HT-29 (cell line): ENCODE measurements at places on chromosomes 3 and 15. TPM values are rescaled to one million over a fixed set of nuclear protein-coding genes. Genes with fewer than 3 reads are reported as not detected.

RHCG gene
- not detected in 2 replicates for total RNA-seq

PLA2G4F gene
- total RNA-seq: 11.4 and 11.7 TPM in 2 replicates

TMCO5A gene
- not detected in 2 replicates for total RNA-seq

VGLL3 gene
- total RNA-seq: 0.03 and 0.31 TPM in 2 replicates

CCRL2 gene
- total RNA-seq: 7.4 and 9.7 TPM in 2 replicates

RLBP1 gene
- 0.18 TPM in 1 of 2 replicates, not detected in the other for total RNA-seq

SKIL gene
- 51.7 and 54.2 TPM in 2 replicates for total RNA-seq

COX5A gene
- 122 and 144 TPM in 2 replicates for total RNA-seq

FETUB gene
- not detected in 2 replicates for total RNA-seq

SLCO2A1 gene
- not detected in 2 replicates for total RNA-seq

KLHL40 gene
- not detected in 2 replicates for total RNA-seq

UACA gene
- total RNA-seq: 20.2 and 20.5 TPM in 2 replicates

ZNF662 gene
- total RNA-seq: not detected in 2 replicates

DTWD1 gene
- total RNA-seq: 6.2 and 8.5 TPM in 2 replicates

KY gene
- total RNA-seq: not detected in 2 replicates
